ENCODE measurements at places on chromosomes 1 and 21.
A peak's percentile ranks its signal among the peaks of the same experiment; 100 is the strongest.

GRCh38 chr21:26614251-26614650 lies 41.2 kb upstream of the CYYR1 start:
- DNase-seq, result no peak

GRCh38 chr1:155889566-155889965 lies 21.6 kb downstream of the RIT1 start:
- no peak for DNase-seq

GRCh38 chr21:46009951-46010705 lies 28.6 kb downstream of the COL6A1 start:
- DNase-seq, result no peak

DNA sequence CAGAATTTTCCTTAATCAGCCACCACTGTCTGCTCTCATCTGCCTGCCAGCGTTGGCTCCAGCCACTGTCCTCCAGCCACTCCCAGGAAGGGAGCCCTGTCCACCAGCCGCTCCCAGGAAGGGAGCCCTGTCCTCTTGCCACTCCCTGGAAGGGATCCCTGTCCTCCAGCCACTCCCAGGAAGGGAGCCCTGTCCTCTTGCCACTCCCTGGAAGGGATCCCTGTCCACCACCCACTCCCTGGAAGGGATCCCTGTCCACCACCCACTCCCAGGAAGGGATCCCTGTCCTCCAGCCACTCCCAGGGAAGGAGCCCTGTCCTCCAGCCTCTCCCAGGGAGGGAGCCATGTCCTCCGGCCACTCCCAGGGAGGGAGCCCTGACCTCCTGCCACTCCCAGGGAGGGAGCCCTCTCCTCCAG lies 726.5 kb downstream of the PTPRU start:
- no peak for DNase-seq

DNA sequence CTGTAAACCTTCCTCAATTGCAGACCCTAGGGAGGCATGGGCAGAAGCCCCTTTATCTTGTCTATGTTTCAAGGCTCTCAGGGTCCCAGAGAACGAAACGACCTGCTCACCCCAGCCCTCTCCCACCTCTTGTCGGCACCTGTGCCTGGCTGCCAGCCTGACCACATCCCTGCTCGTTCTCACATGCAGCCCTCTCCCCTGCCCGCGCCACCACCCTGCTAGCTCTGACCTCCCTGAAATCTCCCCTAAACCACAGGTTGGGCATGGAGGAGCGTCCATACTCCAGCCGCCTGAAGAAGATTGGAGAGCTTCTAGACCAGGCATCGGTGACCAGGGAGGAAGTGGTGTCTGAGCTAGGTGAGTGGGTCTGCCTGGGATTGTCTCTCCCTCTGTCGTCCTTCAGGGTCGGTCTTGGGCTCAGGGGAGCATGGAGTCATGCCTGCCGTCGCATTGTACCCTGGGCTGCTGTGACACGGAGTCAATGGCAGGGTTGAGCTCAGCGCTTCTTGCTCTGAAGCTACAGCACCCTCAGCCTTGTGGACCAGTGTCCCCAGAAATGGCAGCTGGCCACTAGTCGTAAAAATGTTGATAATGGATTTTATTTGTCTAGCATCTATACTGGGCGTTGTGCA lies 3.6 kb downstream of the ADPRS start:
- no peak for DNase-seq

DNA sequence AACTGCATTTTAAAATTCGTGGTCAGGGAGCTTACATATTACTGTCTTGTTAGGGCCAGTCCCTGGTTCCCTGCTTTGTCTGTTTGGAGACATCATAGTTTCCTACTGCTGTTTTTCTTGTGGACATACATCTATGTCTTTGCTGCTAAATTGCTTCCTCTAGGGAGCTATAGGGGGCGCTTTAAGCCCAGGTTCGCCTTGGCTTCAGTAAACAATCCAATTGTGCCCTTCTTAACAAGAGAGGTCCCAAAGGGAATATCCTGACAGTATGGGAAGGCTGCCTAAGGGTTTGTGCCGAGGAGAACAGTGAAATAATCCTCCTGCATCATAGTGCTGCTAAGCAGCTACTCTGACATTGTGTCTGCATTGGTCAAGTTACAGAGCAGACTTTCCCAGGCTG lies 112.5 kb downstream of the USH2A start:
- peak; percentile 35 for DNase-seq

DNA sequence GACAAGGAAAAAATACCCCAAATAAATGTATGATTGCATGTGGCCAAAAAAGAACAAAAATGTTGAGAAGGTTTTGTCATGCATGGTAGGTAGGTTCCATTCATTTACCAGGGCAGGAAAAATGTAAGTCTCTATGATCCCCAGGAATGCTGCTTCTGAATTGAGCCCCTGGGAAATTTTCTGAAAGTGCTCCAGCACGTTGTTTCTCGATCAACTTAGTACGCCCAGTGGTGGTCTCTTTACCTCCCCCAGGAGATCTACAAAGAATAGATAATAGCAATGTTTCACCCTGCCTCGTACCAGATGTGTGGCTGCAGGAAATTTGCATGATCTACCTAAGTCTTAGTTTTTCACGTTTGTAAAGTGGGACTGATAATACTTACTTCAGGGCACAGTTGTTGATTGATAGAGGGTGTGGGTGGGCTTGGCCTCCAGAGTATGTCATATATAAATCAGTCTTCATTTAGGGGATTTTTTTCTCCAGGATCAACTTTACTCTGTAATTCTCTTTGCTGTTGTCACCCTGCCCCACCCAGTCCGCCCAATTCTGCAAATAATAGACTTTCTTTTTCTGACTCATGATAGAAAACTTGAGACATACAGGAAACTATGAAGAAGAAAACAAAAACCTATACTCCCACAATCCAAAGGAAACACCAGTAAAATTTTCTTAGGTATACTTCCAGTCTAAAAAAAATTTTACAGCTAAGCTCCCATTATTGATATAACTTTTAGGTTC lies 462.0 kb upstream of the RUNX1 start:
- DNase-seq, result no peak

DNA sequence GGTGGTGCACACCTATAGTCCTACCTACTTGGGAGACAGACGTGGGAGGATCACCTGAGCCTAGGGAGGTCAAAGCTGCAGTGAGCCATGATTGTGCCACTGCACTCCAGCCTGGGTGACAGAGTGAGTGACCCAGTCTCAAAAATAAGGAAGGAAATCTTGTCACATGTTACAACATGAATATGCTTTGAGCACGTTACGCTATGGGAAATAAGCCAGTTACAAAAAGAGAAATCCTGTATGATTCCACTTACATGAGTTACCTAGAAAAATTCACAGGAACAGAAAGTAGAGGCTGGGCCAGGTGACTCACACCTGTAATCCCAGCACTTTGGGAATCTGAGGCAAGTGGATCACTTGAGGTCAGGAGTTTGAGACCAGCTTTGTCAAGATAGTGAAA lies 6.7 kb upstream of the PADI6 start:
- DNase-seq, result no peak

DNA sequence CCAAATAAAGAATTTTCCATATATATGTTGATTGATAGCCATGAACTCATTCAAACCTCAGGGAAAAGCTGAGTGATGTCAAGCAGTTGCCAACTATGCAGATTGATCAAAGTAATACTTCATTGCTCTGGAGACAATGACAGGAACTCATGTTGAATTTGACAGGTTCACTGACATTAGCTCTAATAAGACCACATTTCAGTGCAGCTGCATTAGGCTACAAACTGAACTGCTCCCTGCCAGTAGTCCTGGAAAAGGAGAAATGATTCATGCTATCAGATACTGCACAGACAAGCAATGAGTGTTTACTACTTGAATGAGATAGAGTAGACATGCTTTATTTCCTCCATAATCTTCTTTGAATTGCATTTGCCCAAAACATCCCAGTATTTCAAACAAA lies 948.4 kb downstream of the MRPL39 start:
- no peak for DNase-seq

GRCh38 chr1:65146908-65147423 lies 1.0 kb upstream of the AK4 start:
- no peak for DNase-seq

GRCh38 chr1:203133970-203134725 lies 6.6 kb downstream of the ADORA1 start:
- DNase-seq, result no peak

DNA sequence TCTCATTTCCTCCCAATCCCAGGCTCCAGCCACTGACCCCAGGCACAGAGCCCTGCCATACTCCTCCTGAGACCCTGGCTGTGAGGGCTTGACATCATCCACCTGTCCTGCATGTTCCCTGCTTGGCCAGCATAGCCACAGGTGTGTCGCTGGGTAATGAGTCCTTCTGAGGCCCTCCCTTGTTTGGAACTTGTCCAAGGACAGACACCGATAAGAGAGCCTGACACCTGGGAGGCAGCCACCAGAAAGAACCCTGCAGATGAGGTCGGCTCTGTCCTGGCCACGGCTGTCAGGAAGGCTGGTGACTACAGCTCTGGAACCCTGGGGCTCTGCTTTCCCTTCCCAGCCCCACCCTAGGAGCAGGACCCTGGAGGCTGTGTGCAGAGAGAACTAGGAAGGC lies 34.6 kb downstream of the TMEM63A start:
- DNase-seq, result no peak

GRCh38 chr1:178065250-178065649 lies 28.7 kb upstream of the RASAL2 start:
- DNase-seq, result no peak

- peak; percentile 79 for DNase-seq
Measured at GRCh38 chr21:38126666-38127303, 130.0 kb upstream of the KCNJ15 start.

All from nephron progenitor cell (in vitro differentiated cells).